ENCODE measurements at places on chromosomes 12 and 14.
A peak's percentile ranks its signal among the peaks of the same experiment; 100 is the strongest.

- ATAC-seq = peak; percentile 66
Observed at GRCh38 chr12:105882404-105882803, 256.4 kb downstream of the NUAK1 start.

GRCh38 chr12:6871052-6871957 lies 1.8 kb downstream of the SPSB2 start:
- no peak for ATAC-seq

DNA sequence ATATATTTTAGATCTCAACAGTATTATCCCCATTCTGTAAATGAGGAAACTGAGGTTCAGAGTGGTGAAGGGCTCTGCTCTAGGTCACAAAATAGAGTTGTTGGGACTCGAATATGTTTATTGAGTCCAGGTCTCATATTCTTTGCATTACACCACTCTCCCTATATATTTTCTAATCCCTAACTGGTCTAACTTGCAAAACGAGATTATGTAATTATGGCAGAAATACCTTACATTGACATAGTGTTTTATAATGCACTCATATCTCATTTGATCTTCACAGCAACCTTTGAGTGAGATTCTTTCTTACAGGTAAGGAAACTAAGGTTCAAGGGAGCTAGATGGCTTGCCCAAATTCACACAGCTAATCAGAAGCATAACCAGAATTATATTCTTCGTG lies 106.9 kb upstream of the LRIG3 start:
- no peak for ATAC-seq

GRCh38 chr14:79862045-79862444 lies 349.3 kb downstream of the DIO2 start:
- ATAC-seq = no peak

DNA sequence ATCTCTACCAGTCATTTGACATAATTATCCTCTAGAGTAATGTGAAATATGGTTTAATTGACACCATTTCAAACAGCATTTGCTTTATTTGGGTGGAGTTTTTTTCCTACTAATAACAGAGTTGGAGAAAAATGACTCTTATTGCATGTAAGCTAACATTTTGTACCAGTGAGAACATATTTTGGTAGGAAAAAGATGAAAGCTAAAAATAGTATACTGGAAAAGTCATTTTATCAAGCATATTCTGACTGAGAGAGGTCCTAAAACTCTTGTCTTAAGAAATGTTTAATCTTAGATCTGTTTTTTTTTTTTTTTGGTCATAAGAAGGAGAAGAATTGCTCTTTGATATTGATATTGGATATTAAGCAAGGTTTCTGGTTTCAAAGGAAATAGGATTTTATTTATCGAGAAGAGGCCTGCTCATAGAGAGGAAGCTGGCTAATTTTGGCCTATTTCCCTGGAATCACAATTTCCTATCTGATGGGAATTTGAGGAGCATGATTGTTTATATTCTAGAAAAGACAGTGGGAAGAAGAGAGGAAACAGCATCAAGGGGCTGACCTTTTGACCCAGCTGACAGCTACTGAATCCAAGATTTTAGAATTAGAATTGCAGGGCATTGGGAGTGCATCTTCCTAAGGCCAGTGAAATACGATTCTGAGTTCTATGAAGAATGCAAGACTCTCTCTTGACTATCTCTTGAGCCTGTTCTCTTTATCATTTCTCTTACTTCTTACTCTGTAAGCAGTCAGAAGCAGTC lies 19.4 kb downstream of the OTOGL start:
- no peak for ATAC-seq

DNA sequence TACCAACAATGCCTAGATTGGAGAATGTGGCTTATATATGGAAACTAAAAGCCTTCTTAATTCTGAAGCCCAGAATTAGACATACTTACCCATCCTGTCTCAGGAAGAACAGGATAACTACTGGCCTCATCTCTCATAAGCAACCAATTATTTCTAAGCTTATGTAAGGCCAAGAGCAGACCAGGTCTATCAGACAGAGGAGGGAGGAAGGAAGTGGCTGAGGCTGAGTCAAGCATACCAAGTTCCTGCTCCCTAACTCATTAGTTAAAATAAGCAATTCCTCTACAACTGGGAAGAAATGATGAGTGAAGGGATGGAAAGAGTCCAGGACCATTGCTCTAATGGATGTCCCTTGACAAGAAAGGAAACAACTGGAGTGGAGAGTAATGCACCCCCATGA lies 27.0 kb upstream of the INSM2 start:
- ATAC-seq = no peak

DNA sequence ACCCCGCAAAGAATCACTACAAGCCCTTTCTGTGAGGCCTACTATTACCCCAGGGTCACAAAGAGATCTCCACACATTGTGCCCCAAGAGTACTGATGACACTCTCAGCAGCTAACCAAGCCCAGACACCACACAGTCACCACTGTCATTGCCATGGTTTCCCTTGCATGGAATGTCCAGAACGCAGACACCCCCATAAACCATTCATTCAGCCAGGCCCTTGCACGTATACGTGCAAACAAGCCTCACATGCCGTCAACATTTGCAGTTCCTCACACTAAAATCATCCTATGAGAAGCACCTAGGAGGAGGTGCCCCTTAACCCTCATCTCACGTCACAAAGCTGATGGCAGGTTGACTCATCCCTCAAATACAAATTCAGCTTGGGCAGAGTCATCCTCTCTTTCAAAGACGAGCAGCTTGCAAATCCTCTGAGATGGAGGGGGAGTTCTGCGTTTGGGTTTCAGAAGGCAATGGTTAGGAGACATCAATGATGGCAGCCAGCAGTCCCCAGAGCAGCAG lies 17.1 kb upstream of the KRT77 start:
- ATAC-seq = no peak

- ATAC-seq = no peak
Observed at GRCh38 chr12:87775784-87776183, 253.4 kb downstream of the C12orf50 start.

DNA sequence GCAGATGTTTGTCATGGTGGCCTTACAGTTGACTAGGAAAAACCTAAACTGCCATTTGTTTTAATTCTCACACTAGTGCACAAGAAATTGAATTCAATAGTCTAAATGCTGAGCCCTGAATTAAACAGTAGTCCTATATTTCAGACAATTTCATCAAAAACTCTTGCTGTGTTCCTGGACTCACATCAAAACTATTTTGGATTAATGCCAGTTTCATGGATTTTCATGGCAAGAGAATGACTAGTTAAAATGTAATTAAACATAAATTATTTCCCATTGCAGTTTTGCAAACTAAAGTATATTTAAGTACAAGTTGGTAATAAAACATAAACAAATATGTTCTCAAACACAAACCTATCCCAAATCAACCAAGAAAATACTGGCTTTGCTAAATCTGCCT lies 468.0 kb upstream of the PRICKLE1 start:
- no peak for ATAC-seq

DNA sequence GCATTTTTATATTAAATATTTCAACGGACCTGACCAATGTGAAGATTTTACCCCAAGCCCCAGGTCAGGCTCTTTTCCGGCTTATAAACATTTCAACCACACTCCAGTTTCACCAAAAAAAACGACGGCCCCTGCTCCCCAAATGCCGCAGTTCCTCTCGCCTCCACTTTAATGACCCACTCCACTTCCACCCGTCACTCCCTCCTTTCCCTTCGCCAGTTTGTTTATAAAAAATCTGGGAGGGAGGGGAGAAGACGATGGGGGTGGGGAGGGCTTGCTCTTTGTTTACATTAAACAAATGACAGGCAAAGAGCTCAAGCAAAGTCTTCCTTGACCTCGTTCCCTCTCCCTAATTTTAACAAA lies 5.4 kb downstream of the SIX6 start:
- no peak for ATAC-seq

DNA sequence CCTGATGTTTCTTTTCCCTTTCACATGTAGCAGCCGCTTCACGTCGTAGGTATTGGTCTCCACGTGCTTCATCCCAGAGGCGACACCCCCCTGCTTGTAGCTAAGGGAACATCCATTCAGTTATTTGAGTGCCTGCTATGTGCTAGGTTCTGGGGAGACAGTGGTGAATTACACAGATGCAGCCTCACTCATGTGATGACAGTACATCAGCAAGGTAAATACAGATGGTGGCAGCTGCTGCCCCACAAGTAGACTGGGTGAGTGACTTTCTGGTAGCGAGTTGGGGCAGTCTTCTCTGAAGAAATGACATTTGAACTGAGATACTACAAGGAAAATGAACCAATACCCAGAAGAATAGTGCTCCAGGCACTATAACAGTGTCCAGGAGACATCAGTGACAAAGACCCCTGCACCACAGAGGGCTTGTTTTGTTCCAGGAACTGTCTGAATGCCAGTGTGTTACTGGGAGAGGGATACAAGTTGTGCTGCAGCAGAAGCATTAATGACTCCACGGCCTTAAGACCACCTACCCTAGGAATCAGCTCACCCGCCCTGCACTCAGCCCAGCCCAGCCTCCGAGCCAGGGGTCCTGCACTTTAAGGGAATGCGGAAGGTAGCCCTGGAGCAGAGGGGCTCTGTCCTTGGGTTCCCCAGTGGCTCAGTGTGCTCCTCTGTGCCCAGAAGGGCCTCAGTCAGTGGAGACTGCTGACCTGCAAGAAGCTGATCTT lies 7.3 kb downstream of the AVIL start:
- ATAC-seq = no peak

DNA sequence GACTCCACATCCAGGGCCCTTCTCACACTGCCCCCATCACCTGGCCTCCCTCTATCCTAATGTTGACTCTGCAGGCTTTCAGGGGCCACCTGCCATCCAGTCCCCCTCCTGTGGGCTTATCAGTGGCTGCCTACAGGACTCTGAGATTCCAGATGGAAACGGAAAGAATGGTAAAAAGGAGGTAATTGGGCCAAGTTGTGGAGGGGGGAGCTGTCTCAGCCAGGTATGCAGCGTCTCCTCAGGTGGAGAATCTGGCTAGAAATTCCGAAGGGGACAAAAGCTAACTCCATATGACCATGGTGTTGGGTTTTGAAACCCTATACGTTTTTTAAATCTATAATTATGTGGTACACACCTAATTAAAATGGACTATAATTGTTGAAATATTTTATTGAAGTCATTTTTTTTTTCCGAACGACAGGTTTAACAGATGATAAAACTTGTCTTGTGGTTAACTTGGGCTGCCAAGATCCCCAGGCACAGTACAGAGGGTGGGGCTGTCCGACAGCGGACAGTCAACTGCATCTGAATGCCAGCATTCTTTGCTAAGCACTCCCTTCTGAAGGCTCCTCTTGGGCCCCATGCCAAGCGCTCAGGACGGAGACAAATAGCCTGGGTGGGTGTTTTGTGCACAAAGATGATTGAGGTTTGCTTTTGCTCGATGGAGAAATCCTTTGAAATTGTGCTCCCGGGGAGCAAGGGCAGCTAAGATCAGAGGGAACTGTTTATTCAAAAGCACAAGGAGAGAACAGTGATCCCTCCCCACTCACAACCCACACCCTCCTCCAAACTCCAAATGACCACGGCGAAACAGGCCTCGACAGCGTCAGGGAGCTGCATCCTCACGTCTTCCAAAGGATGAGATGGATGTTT lies 365.6 kb downstream of the BCL11B start:
- no peak for ATAC-seq

GRCh38 chr12:117049295-117049694 lies 49.9 kb downstream of the TESC start:
- no peak for ATAC-seq

GRCh38 chr12:6033546-6033945 lies 88.5 kb upstream of the ANO2 start:
- ATAC-seq = no peak

DNA sequence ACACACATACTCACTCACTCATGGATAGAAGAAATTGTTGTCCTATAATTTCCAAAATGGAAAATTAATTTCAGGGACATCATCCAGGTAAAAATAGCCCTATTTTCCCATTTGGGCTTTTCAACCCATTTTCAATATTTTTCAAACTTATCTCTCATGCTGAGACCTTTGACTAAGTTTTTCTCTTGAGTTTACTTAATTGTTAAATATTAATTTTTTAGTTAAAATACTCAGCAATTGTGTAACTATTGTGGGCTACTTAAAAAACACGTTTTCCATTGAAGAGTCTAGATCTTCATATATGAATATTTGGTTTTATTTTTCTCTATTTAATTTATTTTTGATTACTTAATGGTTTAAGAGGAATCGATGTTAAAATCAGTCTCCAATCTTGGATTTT lies 14.2 kb upstream of the TAS2R43 start:
- no peak for ATAC-seq

DNA sequence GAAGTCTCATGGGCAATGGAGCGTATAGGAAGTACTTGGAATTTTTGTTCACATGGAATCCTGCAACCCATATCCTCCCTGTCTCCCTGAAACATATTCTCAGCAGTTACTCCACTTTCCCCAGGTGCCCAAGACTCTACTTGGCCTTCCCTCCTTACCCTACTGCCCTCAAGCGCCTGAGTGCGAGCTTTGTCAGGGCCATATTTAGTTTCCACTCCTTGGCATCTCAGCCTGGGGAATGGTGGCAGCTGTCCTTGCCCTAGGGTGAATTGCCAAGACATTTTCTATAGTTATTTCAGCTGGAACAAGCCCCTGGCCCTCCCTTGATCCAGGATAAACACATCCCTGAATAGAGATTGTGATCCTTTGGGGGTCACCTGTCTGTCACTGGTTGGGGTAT lies 569.3 kb upstream of the LRFN5 start:
- ATAC-seq = no peak

GRCh38 chr14:44963775-44964380 lies 1.9 kb downstream of the TOGARAM1 start:
- peak; percentile 5 for ATAC-seq

DNA sequence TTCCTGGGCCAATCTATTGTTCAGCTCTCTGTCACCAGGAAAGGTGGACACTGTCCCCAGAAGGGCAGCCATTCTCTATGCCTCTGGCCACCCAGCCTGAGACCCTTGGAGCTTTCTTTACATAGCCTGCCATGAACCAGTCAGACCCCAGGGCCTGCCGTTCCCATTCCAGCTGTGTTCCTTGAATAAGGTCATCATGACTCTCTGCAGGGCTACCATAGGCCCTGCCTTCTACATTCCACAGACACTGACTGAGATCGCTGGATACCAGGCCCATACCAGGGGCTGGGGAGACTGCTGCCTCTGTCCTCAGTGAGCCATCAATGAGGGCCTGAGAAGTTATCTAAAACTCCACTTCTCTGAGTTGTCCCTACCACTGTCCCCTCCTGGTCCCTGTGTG lies 75.5 kb downstream of the SYNE3 start:
- peak; percentile 75 for ATAC-seq

- no peak for ATAC-seq
Observed at GRCh38 chr14:78530078-78530477, 359.9 kb downstream of the NRXN3 start.

- peak; percentile 2 for ATAC-seq
Observed at GRCh38 chr14:81219759-81220579, 790 bp downstream of the GTF2A1 start.

GRCh38 chr14:76307786-76308780 lies 67.9 kb upstream of the ESRRB start:
- ATAC-seq = no peak

DNA sequence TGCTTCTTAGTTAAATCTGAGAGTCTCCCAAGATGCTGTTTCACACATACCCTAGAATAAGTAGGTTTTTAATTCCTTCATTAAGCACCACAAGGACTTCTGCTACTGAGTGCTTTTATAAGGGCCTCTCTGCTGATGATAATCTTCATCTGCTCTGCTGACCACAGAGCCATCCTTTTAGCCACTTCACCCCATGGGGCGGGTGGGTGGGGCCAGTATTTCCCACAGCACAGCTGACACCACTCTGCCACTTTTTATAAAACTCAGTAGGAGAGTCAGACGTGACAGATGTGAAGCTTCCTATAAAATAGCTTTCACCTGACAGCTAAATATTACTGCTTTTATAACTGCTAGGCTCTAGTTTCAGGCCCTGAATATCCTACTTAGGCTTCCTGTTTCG lies 20.3 kb downstream of the FCF1 start:
- ATAC-seq = no peak

GRCh38 chr14:37428954-37429353 lies 166.1 kb downstream of the FOXA1 start:
- no peak for ATAC-seq
